Activated naive CD8-positive, alpha-beta T cell treated with anti-CD3 and anti-CD28 coated beads, Interleukin-2, amount 50 U/mL, for 24 hours (primary cell): ENCODE measurements at places on chromosomes 7 and 10.
A peak's percentile ranks its signal among the peaks of the same experiment; 100 is the strongest.

- H3K36me3 ChIP-seq: no peaks in the 10 kb centered on the region
- no peak overlapping the region for H3K27ac ChIP-seq
- H3K4me1 ChIP-seq: peaks cover 20% of the 10 kb centered on the region
- no peak overlapping the region for H3K4me3 ChIP-seq
Measured at GRCh38 chr10:70891627-70892026, 3.3 kb upstream of the PCBD1 start.

- no peaks in the 10 kb centered on the region for H3K4me1 ChIP-seq
- no peak for DNase-seq
- no peak overlapping the region for H3K27ac ChIP-seq
- no peak overlapping the region for H3K4me3 ChIP-seq
- H3K36me3 ChIP-seq: no peaks in the 10 kb centered on the region
Measured at GRCh38 chr10:125624800-125625199, 58.2 kb downstream of the TEX36 start.

DNA sequence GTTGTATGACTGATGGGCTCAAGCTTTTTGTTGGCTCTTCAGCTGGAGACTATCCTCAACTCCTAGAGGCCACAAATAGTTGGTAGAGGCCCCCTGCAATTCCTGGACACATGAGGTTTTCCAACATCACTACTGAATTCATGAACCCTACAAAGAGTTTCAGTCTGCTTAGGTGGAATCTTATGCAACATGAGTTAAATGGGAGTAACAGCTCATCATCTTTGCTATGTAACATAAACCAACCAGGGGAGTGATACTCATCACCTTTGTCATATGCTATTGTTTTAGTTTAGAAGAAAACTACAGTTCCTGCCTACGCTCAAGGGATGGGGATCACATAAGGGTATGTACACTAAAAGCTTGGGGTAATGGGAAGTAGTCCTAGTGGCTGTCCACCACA lies 729.4 kb downstream of the SORCS1 start:
- no peak overlapping the region for H3K4me3 ChIP-seq
- H3K4me1 ChIP-seq: no peaks in the 10 kb centered on the region
- DNase-seq: no peak
- H3K36me3 ChIP-seq: no peaks in the 10 kb centered on the region

- no peaks in the 10 kb centered on the region for H3K27me3 ChIP-seq
- no peak overlapping the region for H3K4me3 ChIP-seq
- no peak for DNase-seq
- H3K36me3 ChIP-seq: no peaks in the 10 kb centered on the region
Measured at GRCh38 chr7:70779321-70779720, 352.6 kb upstream of the GALNT17 start.

- H3K27ac ChIP-seq: no peak overlapping the region
- H3K27me3 ChIP-seq: no peaks in the 10 kb centered on the region
- no peak overlapping the region for H3K4me3 ChIP-seq
- peaks cover 9% of the 10 kb centered on the region for H3K36me3 ChIP-seq
- H3K4me1 ChIP-seq: peaks cover 4% of the 10 kb centered on the region
Measured at GRCh38 chr7:2276107-2276506, 34.1 kb downstream of the NUDT1 start.

GRCh38 chr7:101749891-101750290 lies 67.5 kb upstream of the CUX1 start:
- peaks cover 16% of the 10 kb centered on the region for H3K4me1 ChIP-seq
- no peaks in the 10 kb centered on the region for H3K27me3 ChIP-seq
- no peak for DNase-seq

DNA sequence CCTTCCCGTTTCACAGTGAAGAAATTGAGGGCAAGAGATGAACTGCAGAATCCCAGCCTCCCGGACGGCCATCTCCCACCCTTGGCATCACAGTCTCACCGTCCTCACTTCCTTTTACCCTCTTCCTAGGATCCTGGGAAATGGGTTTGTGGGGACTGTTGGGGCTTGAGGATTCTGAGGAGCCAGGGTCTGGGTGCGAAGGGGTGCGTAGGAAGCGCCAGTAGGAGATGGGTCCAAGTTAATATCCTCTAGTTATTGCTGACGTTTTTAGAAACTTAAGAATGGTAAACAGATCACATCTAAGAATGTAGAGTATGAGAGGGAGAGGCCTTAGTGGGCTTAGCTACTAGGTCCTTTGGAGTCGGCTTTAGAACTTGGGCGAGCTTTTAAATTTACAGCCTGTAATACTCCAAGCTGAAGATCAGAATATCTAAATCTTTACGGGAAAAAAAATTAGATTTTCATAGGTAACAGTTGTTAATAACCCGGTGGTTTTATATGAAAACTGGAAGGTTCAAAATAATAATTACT lies 696 bp downstream of the MALSU1 start:
- peak overlapping the region; percentile 97 for H3K27ac ChIP-seq
- H3K27me3 ChIP-seq: peaks cover 3% of the 10 kb centered on the region
- no peak for DNase-seq
- H3K36me3 ChIP-seq: peaks cover 34% of the 10 kb centered on the region
- peaks cover 47% of the 10 kb centered on the region for H3K4me1 ChIP-seq
- peak overlapping the region; percentile 90 for H3K4me3 ChIP-seq

GRCh38 chr10:117226813-117227451 lies 14.0 kb upstream of the SLC18A2 start:
- H3K36me3 ChIP-seq: no peaks in the 10 kb centered on the region
- peaks cover 47% of the 10 kb centered on the region for H3K27me3 ChIP-seq
- H3K4me1 ChIP-seq: no peaks in the 10 kb centered on the region
- no peak overlapping the region for H3K4me3 ChIP-seq
- DNase-seq: no peak

DNA sequence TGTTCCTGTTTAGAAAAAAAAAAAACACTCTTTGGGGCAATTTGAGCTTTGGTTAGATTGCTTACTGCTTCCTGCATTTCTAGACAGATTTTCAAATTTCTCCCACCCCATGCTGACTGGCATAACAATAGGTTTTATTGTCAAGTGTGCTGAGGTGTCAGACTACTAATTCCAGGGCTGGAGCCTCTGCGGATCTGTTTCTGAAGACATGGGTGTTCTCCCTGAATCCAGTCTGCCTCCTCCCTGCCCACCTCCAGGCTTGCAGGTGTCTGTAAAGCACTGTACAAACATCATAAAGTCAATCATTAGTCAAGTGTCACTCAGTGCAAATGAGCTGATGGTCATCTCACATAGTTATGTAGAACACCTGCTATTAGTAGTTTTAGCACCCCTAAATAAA lies 292.4 kb downstream of the GATA3 start:
- H3K27ac ChIP-seq: no peak overlapping the region
- H3K36me3 ChIP-seq: no peaks in the 10 kb centered on the region
- peaks cover 9% of the 10 kb centered on the region for H3K4me1 ChIP-seq
- H3K27me3 ChIP-seq: no peaks in the 10 kb centered on the region
- no peak for DNase-seq

- no peak overlapping the region for H3K4me3 ChIP-seq
- no peak for DNase-seq
Measured at GRCh38 chr10:120555436-120555835, 98.4 kb downstream of the PLPP4 start.
